ENCODE measurements at places on chromosomes 6 and 20. TPM values are rescaled to one million over a fixed set of nuclear protein-coding genes. Genes with fewer than 3 reads are reported as not detected.

DNA sequence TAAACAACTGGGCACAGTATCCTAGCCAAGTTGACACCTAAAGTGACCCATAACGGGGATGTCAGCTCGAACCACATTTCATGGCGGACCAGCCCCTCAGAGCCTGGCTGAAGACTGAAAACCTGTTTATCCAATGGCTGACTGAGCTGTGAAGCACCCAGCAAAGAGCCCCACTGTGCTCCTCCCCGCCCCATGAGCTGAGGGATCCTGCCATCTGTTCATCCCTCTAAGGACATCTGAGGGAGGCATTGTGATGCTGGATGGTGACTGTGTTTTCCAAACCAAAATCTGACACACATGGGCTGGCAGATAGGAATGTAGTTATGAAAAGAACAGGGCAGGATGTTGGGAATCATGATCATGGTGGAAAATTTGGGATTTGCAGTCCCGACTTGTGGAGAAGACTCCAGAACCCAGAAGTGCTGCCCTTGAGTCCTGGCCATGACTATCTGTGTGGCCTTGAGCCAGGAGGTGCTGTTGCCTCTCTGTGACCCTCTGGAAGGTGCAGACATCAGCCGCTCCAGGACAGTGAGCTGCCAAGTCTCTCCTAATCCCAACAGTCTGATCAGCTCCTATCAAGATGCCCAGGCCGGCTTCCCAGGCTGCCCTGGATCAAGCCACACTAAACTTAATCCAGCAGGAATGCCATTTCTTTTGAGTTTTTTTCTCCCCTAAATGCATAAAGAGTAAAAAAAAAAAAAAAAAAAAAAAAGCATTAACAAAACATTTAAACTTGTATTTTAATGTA, 5.7 kb downstream of the EDN3 start:
- DNase-seq = peak; percentile 71

- no peak for DNase-seq
Measured at GRCh38 chr6:53679446-53679933, 13.9 kb upstream of the KLHL31 start.

- peak; percentile 97 for DNase-seq
Measured at GRCh38 chr20:63740627-63741353, 1.2 kb downstream of the SLC2A4RG start.

TRIM40 gene
- total RNA-seq = not detected

BTBD3 gene
- 20.7 TPM for total RNA-seq

Measured in mesenteric fat pad (tissue), 1 donor.